ENCODE measurements at places on chromosomes 7 and 10. TPM values are rescaled to one million over a fixed set of nuclear protein-coding genes. Genes with fewer than 3 reads are reported as not detected.

Gene FAM221A
- not detected for total RNA-seq

Gene WDFY4
- total RNA-seq, result 0.29 TPM

- no peak overlapping the region for H3K27ac ChIP-seq
- H3K36me3 ChIP-seq, result no peaks in the 10 kb centered on the region
- DNase-seq, result no peak
These were observed 42.2 kb downstream of the BMPR1A start for GRCh38 chr10:86798611-86799010.

- no peaks in the 10 kb centered on the region for H3K27me3 ChIP-seq
- H3K27ac ChIP-seq, result peak overlapping the region; percentile 12
- peaks cover 38% of the 10 kb centered on the region for H3K36me3 ChIP-seq
- no peak for DNase-seq
These were observed 14.0 kb downstream of the C10orf88 start for GRCh38 chr10:122939856-122940543.

GRCh38 chr10:27100813-27101347 lies 586 bp upstream of the ANKRD26 start:
- DNase-seq, result no peak
- H3K4me1 ChIP-seq, result no peaks in the 10 kb centered on the region
- H3K27ac ChIP-seq, result no peak overlapping the region
- peak overlapping the region; percentile 67 for H3K4me3 ChIP-seq

DNA sequence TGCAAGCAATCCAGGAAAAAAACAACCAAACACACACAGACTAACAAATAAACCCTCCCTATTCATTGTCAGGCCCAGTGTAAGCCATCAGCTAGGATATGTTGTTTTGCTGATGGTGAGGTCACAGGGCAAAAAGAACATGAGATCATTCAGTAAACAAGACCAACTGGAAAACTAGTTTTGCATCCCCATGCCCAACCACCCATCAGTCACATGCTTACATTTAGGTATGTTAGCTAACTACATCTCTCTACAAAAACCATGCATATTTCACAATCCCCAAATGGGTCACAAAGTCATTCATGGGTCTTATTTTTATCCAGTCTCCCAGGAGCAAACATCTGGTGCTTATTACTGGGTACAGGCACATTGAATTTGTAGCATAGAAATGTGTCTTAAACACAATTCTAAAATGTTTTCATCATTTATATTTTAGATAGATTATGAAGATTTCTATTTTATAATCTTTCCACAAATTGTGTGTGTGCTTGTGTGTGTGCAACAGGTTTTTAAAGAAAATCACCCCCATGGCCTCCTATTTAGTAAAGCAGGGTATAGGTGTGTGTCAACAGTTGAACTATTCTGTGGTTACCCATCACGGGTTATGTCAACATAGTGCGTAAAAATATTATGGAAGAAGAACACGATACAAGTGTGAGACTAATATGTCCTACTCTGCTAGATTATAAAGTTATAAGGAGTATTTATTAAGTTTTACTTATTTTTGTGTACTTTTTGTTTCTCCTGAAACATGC lies 103.8 kb upstream of the AKR1E2 start:
- no peaks in the 10 kb centered on the region for H3K27me3 ChIP-seq
- H3K4me3 ChIP-seq, result no peak overlapping the region
- H3K27ac ChIP-seq, result no peak overlapping the region
- H3K36me3 ChIP-seq, result no peaks in the 10 kb centered on the region
- no peak for DNase-seq

DNA sequence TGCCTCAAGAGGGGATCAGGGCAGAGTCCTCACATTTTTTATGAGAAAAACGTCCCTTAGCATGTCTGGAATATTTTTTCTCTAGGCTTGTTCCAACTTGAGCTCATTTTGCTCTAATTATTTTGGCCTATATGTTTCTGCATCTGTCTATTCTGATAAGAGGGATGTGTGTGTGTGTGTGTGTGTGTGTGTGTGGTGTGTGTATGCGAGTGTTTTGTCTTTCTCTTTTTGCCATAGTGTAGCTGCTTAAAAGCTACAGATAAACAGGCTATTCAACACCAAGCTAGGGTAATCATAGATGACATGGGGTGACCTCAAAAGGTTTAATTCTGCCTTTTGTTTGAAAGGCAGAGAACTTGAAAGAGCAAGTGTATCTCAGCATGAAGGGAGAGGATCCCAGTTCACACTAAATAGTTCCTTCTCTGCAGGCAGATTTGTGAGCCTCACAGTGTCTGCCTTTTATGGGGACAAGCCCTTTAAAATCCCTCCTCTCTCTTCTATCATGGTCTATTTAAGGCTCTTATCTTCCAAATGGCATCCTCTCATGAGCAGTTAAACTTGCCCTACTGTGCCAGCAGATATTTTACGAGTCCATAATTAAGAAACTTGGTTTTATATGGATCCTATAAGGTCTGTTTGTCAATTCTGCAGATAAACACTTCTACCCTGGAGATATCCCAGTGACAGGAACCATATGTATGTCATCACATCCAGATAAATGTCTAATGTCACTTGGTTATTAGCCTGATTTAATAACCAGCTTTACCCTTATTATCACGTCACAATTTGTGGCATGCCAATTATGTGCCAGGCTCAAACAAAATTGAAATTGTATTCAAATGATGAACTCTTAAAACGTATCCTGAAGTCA lies 202.9 kb upstream of the MTPN start:
- no peaks in the 10 kb centered on the region for H3K4me1 ChIP-seq
- no peaks in the 10 kb centered on the region for H3K27me3 ChIP-seq
- peaks cover 15% of the 10 kb centered on the region for H3K36me3 ChIP-seq
- H3K4me3 ChIP-seq, result no peak overlapping the region
- H3K27ac ChIP-seq, result no peak overlapping the region

DNA sequence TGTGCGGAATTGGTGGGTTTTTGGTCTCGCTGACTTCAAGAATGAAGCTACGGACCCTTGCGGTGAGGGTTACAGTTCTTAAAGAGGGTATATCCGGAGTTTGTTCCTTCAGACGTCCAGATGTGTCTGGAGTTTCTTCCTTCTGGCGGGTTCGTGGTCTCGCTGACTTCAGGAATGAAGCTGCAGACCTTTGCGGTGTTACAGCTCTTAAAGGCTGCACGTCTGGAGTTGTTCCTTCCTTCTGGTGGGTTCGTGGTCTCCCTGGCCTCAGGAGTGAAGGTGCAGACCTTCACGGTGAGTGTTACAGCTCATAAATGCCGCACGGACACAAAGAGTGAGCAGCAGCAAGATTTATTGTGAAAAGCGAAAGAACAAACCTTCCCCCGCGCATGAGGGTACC lies 670.7 kb downstream of the CNTNAP2 start:
- no peaks in the 10 kb centered on the region for H3K36me3 ChIP-seq
- no peaks in the 10 kb centered on the region for H3K4me1 ChIP-seq
- H3K27ac ChIP-seq, result no peak overlapping the region

DNA sequence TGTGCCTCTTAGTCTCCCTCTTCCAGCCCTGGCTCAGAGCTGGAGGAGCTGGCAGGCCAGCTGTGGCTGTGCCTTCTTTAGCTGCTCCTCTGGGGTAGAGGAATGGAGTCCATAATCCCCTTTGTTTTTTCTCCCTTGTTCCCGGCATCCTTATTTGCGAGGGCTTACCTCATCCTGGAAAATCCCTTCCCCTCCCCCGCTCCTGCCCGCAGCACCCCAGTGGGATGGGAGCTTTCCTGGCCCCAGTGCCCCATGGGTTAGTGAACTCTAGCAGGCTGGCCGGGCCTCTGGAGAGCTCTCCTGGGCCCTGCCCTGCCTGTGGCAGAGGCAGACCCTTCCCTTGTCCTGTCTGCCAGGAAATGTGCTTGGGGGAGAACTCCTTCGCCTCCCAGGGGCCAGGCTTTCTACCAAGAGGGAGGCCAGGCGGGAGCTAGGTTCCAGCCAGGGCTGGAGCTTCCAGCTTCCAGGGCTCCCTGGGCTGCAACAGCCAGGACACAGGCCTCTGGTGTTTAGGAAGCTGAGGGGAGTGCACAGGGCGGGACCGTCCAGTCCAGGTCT lies 16.5 kb upstream of the TRIM8 start:
- H3K27ac ChIP-seq, result no peak overlapping the region
- no peak for DNase-seq
- H3K4me3 ChIP-seq, result no peak overlapping the region
- 0 out of 3 replicates have a peak, but pooled peaks cover 3% of the 10 kb centered on the region for H3K36me3 ChIP-seq
- H3K4me1 ChIP-seq, result peaks cover 2% of the 10 kb centered on the region

DNA sequence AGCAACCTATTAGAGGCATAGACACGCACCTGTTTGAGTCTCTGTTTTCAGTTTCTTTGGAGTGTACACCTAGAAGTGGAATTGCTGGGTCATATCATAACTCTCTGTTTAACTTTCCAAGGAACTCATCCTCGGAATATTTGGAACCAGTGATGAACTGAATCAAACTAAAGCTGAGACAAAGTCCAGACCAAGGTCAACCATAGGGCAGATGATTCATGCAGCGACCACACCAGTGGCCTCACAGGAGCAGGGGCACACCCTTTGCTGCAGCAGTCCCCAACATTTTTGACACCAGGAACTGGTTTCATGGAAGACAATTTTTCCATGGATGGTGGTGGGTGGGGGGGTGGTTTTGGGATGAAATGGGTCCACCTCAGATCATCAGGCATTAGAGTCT lies 4.9 kb upstream of the OPTN start:
- H3K4me1 ChIP-seq, result peaks cover 6% of the 10 kb centered on the region
- H3K27ac ChIP-seq, result no peak overlapping the region
- H3K36me3 ChIP-seq, result no peaks in the 10 kb centered on the region
- DNase-seq, result no peak
- H3K4me3 ChIP-seq, result no peak overlapping the region
- no peaks in the 10 kb centered on the region for H3K27me3 ChIP-seq

- no peak overlapping the region for H3K4me3 ChIP-seq
- no peak overlapping the region for H3K27ac ChIP-seq
These were observed 165.2 kb downstream of the GNAT3 start for GRCh38 chr7:80346704-80347103.
